ENCODE measurements at places on chromosomes 2 and 18. TPM values are rescaled to one million over a fixed set of nuclear protein-coding genes. Genes with fewer than 3 reads are reported as not detected.

DNA sequence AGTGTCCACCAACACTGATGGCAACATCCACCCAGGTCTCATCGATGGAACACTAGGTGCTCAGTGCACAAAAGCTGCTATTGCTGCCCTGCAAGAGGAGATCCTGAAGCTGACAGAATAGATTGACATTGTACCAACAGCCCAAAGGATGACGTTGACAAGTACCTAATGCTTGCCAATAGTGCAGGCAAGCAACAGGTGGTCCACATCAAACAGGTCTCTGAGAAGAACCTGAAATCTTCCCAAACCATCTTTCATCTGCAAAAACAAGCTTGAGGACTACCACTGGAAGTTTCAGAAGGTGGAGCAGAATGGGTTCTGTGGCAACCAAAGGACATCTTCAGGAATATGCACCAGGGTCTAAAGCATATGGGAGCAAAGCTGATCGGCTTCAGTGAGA, 15.8 kb upstream of the PROKR1 start:
- no peaks in the 10 kb centered on the region for H3K4me1 ChIP-seq
- no peaks in the 10 kb centered on the region for H3K36me3 ChIP-seq
- H3K27ac ChIP-seq: no peak overlapping the region
- no peak for DNase-seq

The ZSWIM2 gene
- not detected for total RNA-seq

The AKAIN1 gene
- 1.1 TPM for total RNA-seq

The UPP2 gene
- total RNA-seq: not detected
